ENCODE measurements at places on chromosomes 11 and 22.

DNA sequence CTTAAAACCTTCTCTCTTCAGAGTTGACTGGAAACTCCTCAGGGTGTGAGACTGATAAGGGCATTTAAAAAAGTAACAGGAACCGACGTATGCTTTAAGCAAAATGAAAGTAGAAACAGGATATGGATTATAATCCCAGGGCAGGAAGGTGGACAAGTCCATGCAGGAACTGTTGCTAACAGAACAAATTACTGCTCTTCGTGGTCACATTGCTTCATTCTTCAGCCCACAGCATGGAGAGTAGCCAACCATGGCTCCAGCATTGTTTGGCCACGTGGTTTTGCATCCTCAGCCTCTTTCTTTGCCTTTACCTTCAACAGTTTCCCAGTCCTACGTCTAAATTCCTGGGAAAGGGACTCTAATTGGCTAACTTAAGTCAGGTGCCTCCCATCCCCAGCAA is 563.1 kb upstream of the ISX start:
- no peaks in the 10 kb centered on the region for H3K36me3 ChIP-seq
- H3K4me3 ChIP-seq, result no peak overlapping the region
- H3K27ac ChIP-seq, result no peak overlapping the region

DNA sequence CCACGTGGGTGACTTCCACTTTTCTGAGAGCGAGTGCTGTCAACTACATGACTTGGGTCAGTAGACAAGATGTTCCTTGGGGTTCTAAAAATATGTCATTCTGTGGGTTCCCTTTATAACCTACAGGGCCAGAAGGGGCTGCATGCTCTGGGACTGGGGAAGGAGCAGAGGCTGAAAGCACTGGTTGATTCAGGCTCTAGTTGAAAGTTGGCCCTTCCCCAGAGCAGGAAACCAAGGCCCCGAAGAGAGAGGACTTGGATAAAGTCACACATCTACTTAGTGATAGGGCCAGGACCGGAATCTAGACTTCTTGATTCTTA is 9.9 kb downstream of the ADAMTS15 start:
- H3K27me3 ChIP-seq, result peaks cover 29% of the 10 kb centered on the region
- no peak for DNase-seq
- no peak overlapping the region for H3K27ac ChIP-seq
- H3K4me1 ChIP-seq, result no peaks in the 10 kb centered on the region

GRCh38 chr22:17176715-17177114 is 17.6 kb upstream of the HDHD5 start:
- DNase-seq, result no peak
- H3K27ac ChIP-seq, result no peak overlapping the region
- no peaks in the 10 kb centered on the region for H3K27me3 ChIP-seq
- H3K4me1 ChIP-seq, result peaks cover 2% of the 10 kb centered on the region
- H3K4me3 ChIP-seq, result no peak overlapping the region
- no peaks in the 10 kb centered on the region for H3K36me3 ChIP-seq

GRCh38 chr11:117627259-117627658 is 169.8 kb downstream of the DSCAML1 start:
- no peak overlapping the region for H3K4me3 ChIP-seq
- no peak overlapping the region for H3K27ac ChIP-seq
- H3K36me3 ChIP-seq, result no peaks in the 10 kb centered on the region
- DNase-seq, result no peak

GRCh38 chr22:44201665-44202064 is 20.9 kb downstream of the PARVG start:
- no peak overlapping the region for H3K27ac ChIP-seq
- H3K27me3 ChIP-seq, result no peaks in the 10 kb centered on the region
- H3K4me1 ChIP-seq, result no peaks in the 10 kb centered on the region
- no peak for DNase-seq

DNA sequence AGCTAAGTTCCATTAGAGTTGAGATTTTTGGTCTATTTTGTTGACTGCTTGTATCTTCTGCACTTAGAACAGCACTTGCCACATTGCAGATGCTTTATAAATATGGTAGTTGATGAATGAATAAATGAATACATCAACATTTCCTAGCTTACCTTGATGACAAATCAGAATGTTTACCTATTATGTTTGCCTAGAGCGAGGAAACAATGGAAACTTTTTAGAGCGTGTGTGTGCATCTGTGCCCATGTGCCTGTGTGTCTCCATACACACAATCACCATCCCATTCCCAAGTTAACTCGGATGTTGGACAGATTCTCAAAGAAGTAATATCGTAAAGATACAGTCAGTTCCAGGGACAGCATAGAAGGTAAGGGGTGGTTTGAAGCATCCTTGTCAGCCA is 139.1 kb downstream of the DBX1 start:
- H3K36me3 ChIP-seq, result no peaks in the 10 kb centered on the region
- no peak overlapping the region for H3K27ac ChIP-seq
- no peaks in the 10 kb centered on the region for H3K27me3 ChIP-seq
- no peak for DNase-seq
- H3K4me3 ChIP-seq, result no peak overlapping the region
- no peaks in the 10 kb centered on the region for H3K4me1 ChIP-seq

DNA sequence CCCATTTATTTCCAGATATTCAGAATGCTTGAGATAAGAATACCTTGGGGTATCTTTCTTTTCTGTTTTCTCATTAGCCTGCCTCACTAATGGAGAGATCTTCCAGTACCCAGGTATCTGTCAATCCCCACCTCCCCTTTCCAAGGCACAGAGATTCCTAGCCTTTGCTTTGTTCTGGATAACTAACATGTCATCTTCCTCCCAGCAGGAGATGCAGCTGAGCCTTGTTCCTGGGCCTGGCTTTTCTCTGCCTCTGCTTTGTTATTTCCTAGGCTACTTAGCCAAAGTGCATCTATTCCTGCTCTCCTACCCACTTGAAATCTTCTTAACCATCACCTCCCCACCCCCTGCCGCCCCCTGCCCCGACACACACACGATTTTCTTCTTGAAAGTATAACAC is 297.1 kb downstream of the NELL1 start:
- no peaks in the 10 kb centered on the region for H3K27me3 ChIP-seq
- no peak overlapping the region for H3K27ac ChIP-seq
- H3K36me3 ChIP-seq, result no peaks in the 10 kb centered on the region

GRCh38 chr11:33948494-33948893 is 56.6 kb upstream of the LMO2 start:
- H3K36me3 ChIP-seq, result no peaks in the 10 kb centered on the region
- no peak for DNase-seq
- H3K4me3 ChIP-seq, result no peak overlapping the region
- H3K4me1 ChIP-seq, result no peaks in the 10 kb centered on the region
- H3K27me3 ChIP-seq, result no peaks in the 10 kb centered on the region
- no peak overlapping the region for H3K27ac ChIP-seq

DNA sequence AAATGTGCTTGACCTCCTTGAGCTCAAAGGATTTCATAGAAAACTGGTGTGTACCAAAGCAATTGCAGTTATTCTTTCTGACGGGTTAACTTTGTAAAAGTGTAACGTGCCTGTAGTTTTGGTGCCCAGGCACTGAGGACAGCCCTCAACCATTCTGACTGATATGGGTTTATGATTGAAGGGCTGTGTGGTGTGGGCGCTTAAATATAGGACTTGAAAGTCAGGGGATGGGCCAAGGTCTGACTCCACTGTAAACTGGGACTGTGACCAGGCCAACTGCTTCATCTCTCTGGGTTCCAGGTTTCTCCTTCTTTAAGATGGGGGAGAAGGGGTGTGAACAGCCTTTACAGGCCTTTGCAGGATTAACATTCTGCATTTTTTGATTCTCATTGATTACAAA is 191.1 kb upstream of the ARHGAP20 start:
- H3K4me1 ChIP-seq, result peaks cover 15% of the 10 kb centered on the region
- DNase-seq, result no peak
- no peak overlapping the region for H3K4me3 ChIP-seq
- no peak overlapping the region for H3K27ac ChIP-seq
- no peaks in the 10 kb centered on the region for H3K36me3 ChIP-seq
- H3K27me3 ChIP-seq, result no peaks in the 10 kb centered on the region

DNA sequence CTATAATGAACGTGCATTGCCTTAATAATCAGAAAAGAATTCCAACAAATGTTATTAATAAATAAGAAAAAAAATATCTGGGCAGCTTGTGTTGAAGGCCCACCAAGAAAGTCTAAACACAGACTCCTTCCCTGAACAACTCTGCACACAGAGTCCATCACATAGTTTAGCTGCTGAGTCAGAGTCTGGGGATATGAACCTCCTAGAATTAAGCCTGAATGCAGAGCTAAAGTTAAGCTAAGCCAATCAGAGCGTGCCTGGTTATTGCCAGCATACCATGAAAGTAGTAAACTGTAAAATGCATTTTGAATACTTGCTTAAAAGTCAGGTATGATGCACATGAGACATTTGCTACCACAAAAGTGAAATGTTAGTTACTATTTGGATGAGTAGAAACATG is 25.6 kb upstream of the TENM4 start:
- no peaks in the 10 kb centered on the region for H3K36me3 ChIP-seq
- H3K4me3 ChIP-seq, result no peak overlapping the region

DNA sequence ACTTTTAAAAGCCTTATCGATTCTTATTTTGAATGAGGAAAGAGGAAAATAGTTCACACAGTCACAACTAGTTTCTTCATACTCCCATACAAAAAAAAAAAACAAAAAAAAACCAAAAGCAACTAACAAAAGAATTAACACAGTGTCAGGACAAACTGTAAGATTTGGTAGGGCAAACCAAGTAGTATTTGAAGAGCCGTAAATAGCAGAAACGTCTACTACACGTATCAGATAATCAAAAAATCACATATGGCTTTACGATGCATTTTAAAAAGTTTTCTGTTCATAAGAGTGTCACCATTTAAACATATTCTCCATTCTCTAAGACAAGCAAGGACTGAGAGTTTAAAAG is 2.3 kb downstream of the PICALM start:
- peaks cover 25% of the 10 kb centered on the region for H3K4me1 ChIP-seq
- H3K4me3 ChIP-seq, result peak overlapping the region; percentile 85
- no peaks in the 10 kb centered on the region for H3K36me3 ChIP-seq
- DNase-seq, result no peak

DNA sequence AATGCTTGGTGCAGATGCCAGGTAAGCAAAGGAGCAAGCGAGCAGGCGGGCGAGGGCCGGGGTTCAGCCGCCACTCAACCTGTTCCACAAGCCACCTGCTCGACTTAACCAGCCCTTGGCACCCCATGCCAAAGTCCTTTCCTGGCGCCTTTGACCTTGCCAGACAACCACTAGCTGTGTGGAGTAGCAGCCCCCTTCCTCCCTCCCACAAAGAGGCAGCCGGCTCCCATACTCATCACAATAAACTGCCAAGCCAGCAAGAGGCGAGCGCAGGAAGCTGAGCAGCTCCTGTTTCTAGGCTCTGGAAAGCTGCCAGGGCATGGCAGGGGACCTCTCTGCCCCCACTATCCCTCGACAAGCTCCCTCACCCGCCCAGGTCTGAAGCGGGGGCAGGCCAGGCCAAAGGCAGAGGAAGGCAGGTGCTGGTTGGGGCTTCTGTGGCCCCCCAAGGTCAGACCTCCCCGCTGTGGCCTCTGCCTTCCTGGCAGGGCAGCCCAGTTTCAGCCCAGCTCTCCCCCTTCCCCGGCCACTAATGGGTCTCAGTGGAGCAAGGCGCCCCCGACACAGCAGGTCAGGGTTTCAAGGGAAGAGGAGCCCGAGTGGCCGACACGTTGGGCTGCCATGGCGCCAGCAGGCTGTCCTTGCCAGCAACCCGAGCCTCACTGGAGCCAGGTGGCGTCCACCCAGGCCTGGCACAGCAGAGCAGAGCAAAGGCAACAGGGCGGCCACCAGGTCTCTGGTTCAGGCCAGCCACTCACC is 15.3 kb downstream of the MACROD1 start:
- DNase-seq, result no peak
- H3K36me3 ChIP-seq, result no peaks in the 10 kb centered on the region
- H3K27me3 ChIP-seq, result peaks cover 17% of the 10 kb centered on the region
- no peak overlapping the region for H3K4me3 ChIP-seq

DNA sequence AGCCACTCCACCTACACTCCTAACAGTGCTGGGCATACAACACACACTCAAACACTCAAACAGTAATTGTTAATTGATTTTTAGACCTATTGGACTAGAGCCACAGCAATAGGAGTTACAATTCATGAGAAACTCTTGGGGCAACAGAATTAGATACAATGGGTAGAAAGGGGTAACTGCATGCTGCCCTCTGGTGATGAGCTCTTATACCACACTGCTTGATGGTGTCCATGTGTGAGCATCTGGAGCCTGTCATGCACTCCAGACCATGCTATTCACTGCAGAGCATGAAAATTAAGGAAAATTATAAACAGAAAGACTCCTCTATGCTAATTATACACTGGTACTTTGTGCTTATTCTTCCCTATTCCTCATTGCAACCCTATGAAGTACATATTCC is 975.5 kb upstream of the CCDC90B start:
- no peaks in the 10 kb centered on the region for H3K27me3 ChIP-seq
- no peak overlapping the region for H3K4me3 ChIP-seq
- no peak overlapping the region for H3K27ac ChIP-seq
- H3K36me3 ChIP-seq, result no peaks in the 10 kb centered on the region
- H3K4me1 ChIP-seq, result no peaks in the 10 kb centered on the region

- no peak for DNase-seq
- no peak overlapping the region for H3K4me3 ChIP-seq
- H3K4me1 ChIP-seq, result no peaks in the 10 kb centered on the region
- no peaks in the 10 kb centered on the region for H3K27me3 ChIP-seq
- H3K27ac ChIP-seq, result no peak overlapping the region
Measured at GRCh38 chr11:27255447-27255828, 107.6 kb downstream of the CCDC34 start.

DNA sequence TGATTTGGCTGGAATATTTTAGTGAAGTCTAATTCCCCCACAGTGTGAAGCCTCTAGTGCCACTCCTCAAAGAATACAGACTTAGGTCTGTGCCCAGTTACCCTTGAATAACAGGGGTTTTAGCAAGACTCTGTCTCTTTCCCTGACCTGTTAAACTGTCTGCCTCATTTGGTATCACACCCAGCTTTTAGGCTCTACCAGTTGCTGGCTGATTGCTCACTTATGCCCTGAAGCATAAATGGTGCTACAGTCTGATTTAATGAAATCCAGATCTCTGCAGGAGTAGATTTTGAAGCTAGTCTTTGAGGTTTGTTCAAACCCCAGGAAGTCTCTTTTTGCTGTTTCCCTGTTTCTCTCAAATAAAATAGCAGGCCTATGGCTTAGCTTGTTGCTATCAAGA is 45.2 kb upstream of the LIPT2 start:
- H3K27ac ChIP-seq, result no peak overlapping the region
- no peaks in the 10 kb centered on the region for H3K36me3 ChIP-seq
- no peak overlapping the region for H3K4me3 ChIP-seq
- H3K27me3 ChIP-seq, result peaks cover 8% of the 10 kb centered on the region
- H3K4me1 ChIP-seq, result no peaks in the 10 kb centered on the region
- no peak for DNase-seq

Data from T-cell (primary cell).